Peyer's patch (tissue), 4 donors: ENCODE measurements at places on chromosomes 13 and 19. TPM values are rescaled to one million over a fixed set of nuclear protein-coding genes. Genes with fewer than 3 reads are reported as not detected.

DNA sequence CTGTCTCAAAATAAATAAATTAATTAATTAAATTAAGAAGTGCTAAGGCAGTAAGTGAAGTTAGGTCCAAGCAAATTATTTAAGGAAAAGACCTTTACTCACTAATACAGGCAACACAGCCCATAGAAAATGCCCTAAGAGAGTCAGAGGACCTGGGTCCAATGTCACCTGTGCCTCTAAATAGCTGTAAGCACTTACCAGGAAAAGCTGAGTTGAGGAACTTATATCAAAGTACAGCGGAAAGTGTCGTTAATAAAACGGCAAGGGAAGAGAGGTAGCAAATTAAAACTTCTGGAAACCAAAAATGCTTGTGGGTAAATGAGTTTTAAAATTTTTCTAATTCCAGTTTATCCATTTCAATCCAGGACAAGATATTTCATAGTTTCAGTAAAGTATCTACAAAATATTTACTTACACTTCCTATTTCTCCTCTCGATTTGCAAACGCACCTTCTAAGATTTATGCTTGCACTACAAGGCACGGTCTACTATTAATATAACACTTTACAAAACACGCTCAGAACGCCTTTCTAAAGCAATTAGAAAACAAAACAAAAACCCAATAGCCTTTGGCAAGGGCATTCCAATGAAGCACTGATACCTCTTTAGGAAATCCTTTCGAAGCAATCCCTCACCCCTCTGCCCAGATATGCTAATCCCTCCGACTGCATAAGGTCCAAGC, 963 bp downstream of the VPS36 start:
- no peak for DNase-seq
- H3K4me3 ChIP-seq, result peak overlapping the region; percentile 62
- peak overlapping the region; percentile 97 for H3K27ac ChIP-seq
- H3K36me3 ChIP-seq, result no peaks in the 10 kb centered on the region
- peaks cover 20% of the 10 kb centered on the region for H3K4me1 ChIP-seq

GRCh38 chr13:111909501-111909900, 157.4 kb upstream of the SOX1 start:
- DNase-seq, result no peak
- H3K4me1 ChIP-seq, result no peaks in the 10 kb centered on the region
- no peaks in the 10 kb centered on the region for H3K36me3 ChIP-seq
- H3K27ac ChIP-seq, result no peak overlapping the region

DNA sequence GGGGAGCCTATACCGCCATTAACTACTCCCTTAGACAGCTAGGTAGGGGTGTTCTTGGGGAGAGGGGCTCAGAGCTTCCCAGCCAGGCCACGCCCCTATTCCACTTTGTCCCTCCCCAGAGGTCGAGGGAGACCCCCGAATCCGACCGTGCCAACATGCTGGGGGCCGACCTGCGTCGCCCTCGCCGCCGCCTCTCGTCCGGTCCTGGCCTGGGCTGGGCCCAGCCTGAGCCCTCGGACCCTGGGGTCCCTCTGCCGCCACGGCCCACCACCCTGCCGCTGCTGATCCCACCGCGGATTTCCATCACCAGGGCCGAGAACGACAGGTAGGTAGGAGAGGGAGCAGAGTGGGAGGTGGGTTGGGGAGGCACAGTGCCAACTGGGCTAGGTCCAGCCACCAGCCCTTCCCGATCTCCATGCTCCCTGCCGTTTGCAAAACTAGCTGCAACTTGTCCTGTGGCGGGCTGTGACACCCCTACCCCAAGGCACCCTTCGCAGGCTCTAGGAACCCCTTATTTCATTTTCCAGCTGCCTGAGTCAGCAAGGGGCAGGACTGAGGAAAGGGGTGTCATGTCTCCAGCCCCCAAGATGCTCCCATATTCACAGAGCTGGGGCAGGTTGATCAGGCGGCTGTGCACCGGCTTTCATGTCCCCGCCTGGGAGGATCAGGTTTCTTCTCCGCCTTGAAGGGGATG, 2.6 kb upstream of the PDE4A start:
- H3K36me3 ChIP-seq, result no peaks in the 10 kb centered on the region
- H3K4me1 ChIP-seq, result no peaks in the 10 kb centered on the region
- H3K4me3 ChIP-seq, result no peak overlapping the region
- DNase-seq, result no peak

The FFAR1 gene
- total RNA-seq, result 1.6 TPM

DNA sequence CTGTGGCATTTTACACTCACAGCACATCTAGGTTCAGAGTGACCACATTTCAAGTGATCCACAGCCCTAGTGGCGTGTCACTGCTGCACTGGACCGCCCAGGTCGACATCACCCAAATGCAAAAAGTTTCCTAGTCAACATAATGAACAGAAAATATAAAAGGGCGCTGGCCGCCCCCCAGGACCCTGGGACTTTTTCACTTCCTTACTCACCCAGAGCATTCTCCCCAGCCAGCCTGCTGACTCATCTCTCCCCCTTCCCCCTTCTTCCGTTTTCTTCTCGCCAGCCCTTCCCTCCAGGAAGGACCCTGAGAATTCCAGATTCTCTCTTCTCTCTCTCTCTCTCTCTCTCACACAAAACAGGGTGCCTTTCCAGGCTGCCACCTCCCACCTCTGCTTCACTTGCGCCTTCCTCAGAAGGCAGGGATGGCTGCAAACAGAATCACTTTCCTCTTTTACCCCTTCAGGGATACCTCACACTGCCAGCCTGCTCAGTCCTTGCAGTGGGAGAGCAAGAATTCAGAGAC, 21.0 kb upstream of the GRWD1 start:
- H3K36me3 ChIP-seq, result no peaks in the 10 kb centered on the region
- H3K4me3 ChIP-seq, result no peak overlapping the region
- no peak for DNase-seq
